Smooth muscle cell of the pulmonary artery (primary cell): ENCODE measurements at places on chromosomes 5 and 9. TPM values are rescaled to one million over a fixed set of nuclear protein-coding genes. Genes with fewer than 3 reads are reported as not detected.

Gene HTR4
- 0.07 and 3.3 TPM in 2 replicates for total RNA-seq

Gene IFNK
- not detected in 2 replicates for total RNA-seq

Gene CARTPT
- not detected in 2 replicates for total RNA-seq

Gene SGTB
- total RNA-seq: 25.3 and 26.1 TPM in 2 replicates

Gene HTR1A
- not detected in 2 replicates for total RNA-seq

Gene GRXCR2
- not detected in 2 replicates for total RNA-seq

Gene CLTB
- total RNA-seq: 65.7 and 72.3 TPM in 2 replicates

Gene CBY3
- total RNA-seq: 0.20 TPM in 1 of 2 replicates, not detected in the other

Gene NMRK1
- total RNA-seq: 11.5 and 25.4 TPM in 2 replicates

Gene CDH18
- 0.33 and 5.3 TPM in 2 replicates for total RNA-seq

Gene NTRK2
- 1.0 and 18.4 TPM in 2 replicates for total RNA-seq

Gene NOXA1
- 0.36 and 0.46 TPM in 2 replicates for total RNA-seq

Gene CDH9
- not detected in 2 replicates for total RNA-seq

Gene KIAA1958
- 1.9 and 2.3 TPM in 2 replicates for total RNA-seq
